ENCODE measurements at places on chromosomes 6 and 20. TPM values are rescaled to one million over a fixed set of nuclear protein-coding genes. Genes with fewer than 3 reads are reported as not detected.

The NRSN1 gene
- total RNA-seq, result not detected

The CRISP2 gene
- 0.29 TPM for total RNA-seq

The CTAGE9 gene
- not detected for total RNA-seq

The ADAM33 gene
- total RNA-seq, result not detected

The RNF8 gene
- total RNA-seq, result 18.3 TPM

The CRIP3 gene
- not detected for total RNA-seq

The BPIFB4 gene
- total RNA-seq, result not detected

The HINT3 gene
- total RNA-seq, result 9.5 TPM

The OPN5 gene
- total RNA-seq, result not detected

The FGD2 gene
- not detected for total RNA-seq

The FYN gene
- total RNA-seq, result 74.1 TPM

The MATN4 gene
- total RNA-seq, result 1.9 TPM

The CST2 gene
- total RNA-seq, result not detected

The MYCT1 gene
- not detected for total RNA-seq

The SYTL3 gene
- 0.29 TPM for total RNA-seq

The OR2H1 gene
- total RNA-seq, result not detected

The DEFB124 gene
- not detected for total RNA-seq

The NKAIN4 gene
- not detected for total RNA-seq

The HMGCLL1 gene
- total RNA-seq, result 0.26 TPM

The EYS gene
- total RNA-seq, result 1.8 TPM

The PKHD1 gene
- total RNA-seq, result 0.03 TPM

The PI16 gene
- not detected for total RNA-seq

The AIG1 gene
- total RNA-seq, result 30.6 TPM

The HEY2 gene
- total RNA-seq, result 2.0 TPM

The ULBP2 gene
- total RNA-seq, result 5.6 TPM

The GPR63 gene
- 0.72 TPM for total RNA-seq

The OXT gene
- total RNA-seq, result not detected

The PACSIN1 gene
- total RNA-seq, result 0.04 TPM

The RSPO3 gene
- not detected for total RNA-seq

The LY6G6C gene
- not detected for total RNA-seq

The OR12D3 gene
- total RNA-seq, result not detected

The EPM2A gene
- 10.7 TPM for total RNA-seq

The WFDC12 gene
- not detected for total RNA-seq

The SCGN gene
- not detected for total RNA-seq

The TMEM74B gene
- 0.37 TPM for total RNA-seq

The TSPO2 gene
- not detected for total RNA-seq

The ROS1 gene
- 0.23 TPM for total RNA-seq

The TGM2 gene
- total RNA-seq, result 168 TPM

The DNAH8 gene
- 0.03 TPM for total RNA-seq

The EPPIN gene
- total RNA-seq, result not detected

The TINAG gene
- total RNA-seq, result not detected

The SCRT2 gene
- not detected for total RNA-seq

The TRIM10 gene
- not detected for total RNA-seq

The CD24 gene
- total RNA-seq, result not detected

The GSTA2 gene
- not detected for total RNA-seq

The ATAT1 gene
- total RNA-seq, result 5.5 TPM

The UBE2C gene
- 200 TPM for total RNA-seq
